ENCODE measurements at places on chromosomes 5 and 9.
A peak's percentile ranks its signal among the peaks of the same experiment; 100 is the strongest.

- DNase-seq = no peak
Observed at GRCh38 chr5:1789834-1790471, 9.7 kb downstream of the MRPL36 start.

GRCh38 chr9:93864032-93864431 lies 91.1 kb downstream of the BARX1 start:
- DNase-seq = peak; percentile 36

DNA sequence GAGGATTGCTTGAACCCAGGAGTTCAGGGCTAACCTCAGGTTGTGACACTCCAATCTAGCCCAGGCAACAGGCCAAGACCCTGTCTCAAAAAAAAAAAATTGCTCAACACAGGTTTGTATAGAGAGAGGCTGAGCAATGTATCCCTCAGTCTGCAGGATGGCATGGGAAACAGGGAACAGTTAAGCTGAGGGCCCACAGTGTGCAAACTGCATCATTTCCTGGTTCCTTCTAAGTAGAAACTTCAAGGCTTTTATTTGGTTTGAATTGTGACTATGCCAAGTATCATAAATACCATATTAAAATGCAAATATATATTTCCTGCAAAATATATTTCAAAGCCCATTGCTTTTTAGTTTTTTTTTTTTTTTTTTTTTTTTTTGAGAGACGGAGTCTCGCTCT lies 13.7 kb upstream of the ROPN1L start:
- no peak for DNase-seq

DNA sequence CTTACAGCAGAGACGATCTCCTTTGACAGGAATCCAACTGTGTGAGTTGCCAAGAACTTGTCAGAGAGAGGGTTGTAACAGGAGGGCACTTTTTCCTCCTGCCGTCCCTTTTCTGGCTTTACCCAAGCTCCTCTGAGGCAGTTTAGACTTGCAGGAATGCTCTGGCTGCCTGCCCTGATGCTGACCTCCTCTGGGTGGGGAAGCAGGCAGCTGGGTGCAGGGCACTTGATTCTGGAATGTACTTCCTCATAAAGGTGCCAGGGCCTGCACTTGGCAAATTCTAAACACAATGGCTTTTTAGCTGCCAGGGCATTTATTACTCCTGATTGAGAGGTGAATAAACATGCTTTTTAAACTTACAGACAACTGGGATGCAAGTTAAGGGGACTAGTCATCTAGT lies 190.4 kb downstream of the EPB41L4A start:
- peak; percentile 3 for DNase-seq

DNA sequence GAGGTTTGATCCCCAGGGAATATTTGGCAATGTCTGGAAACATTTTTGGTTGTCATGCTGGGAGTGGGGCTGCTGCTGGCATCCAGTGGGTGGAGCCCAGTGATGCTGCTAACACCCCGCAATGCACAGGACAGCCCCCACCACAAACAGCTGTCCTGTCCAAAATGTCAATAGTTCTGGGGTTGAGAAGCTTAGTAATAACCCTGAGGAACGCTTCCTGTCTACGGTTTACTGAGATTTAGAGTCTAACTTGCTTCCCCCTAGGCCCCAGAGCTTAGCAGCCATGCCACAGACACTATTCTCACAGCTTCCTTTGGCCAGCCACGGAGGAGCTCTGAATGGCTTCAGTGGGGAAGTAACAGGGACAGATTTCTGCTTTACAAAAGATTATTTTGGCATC lies 66.5 kb downstream of the MSX2 start:
- no peak for DNase-seq

DNA sequence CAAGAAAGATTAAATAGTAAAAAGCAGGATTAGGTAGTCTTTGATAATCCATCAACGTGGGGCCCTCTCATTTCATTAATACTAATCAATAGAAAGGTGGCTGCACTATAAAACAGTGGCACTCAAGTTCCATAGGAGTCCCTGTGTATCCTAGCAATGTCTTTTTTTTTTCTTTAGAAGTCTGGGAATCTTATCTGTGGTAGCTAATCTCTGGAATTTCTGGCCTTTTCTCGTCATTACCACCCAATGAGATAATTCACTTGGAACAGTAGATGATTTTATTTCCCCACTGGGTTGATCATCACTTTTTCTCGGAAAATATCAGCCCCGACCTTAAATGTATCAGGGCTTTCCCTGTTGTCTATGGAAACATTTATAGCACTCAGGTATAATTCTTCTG lies 86.8 kb upstream of the CDH6 start:
- no peak for DNase-seq

DNA sequence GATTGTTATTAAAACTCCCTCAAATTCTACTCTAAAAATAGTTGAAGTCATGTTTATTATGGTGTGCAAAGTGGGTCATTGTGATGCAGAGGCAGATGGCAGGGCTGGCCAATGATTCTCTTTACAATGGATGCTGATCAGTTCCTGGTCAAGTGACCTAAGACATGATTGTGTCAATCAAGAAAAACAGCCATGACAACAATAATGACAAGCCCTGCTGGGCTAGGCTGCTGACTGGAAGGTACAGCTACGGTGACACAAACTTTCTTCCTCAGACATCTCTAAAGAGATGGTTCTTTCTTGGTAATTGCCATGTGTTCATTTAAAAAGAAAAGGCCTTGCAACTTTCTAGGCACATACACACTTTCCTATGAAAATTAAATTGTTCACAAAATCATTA lies 3.6 kb downstream of the SLC24A2 start:
- DNase-seq = no peak

DNA sequence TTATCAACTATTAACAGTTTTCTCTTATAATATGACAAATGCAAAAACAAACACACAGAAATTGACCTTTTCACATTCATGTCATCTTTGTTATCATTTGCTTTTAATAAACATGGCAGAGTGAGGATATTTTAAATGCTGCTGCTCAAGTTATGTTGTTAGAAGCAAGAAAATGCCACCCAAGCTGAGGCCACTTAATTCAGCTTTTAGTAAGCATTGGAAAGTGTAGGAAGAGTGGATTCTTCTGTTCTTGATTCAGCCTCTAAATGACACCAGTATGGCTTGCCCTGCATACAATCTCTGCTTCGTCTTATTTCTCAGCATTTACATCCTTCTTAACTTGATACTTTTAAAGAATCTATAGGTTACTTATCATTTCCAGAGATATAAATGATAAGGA lies 420.4 kb upstream of the POU5F2 start:
- DNase-seq = no peak

GRCh38 chr9:115694991-115695390 lies 458.6 kb upstream of the PAPPA start:
- DNase-seq = no peak

GRCh38 chr9:2413160-2413805 lies 208.3 kb upstream of the VLDLR start:
- no peak for DNase-seq

- DNase-seq = no peak
Observed at GRCh38 chr9:116646661-116647514, 40.2 kb upstream of the TRIM32 start.

DNA sequence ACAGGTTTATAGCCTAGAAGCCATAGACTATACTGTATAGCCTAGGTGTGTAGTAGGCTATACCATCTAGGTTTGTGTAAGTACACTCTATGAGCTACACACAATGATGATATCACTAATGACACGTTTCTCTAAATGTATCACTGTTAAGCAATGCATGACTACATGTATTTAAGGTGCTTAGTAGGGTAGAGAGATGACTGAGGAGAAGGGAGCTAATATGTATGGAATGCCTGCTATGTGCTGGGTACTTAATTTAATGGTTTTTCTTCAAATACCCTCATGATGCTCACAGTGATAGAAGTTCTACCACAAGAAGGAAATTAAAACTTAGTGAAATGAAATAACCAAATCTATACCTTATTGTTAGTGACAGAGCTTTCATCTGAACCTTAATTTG lies 1785.5 kb downstream of the EFNA5 start:
- DNase-seq = no peak

GRCh38 chr9:79195879-79196278 lies 375.9 kb upstream of the TLE4 start:
- DNase-seq = peak; percentile 71

GRCh38 chr9:89542401-89543021 lies 44.6 kb upstream of the SEMA4D start:
- DNase-seq = no peak

DNA sequence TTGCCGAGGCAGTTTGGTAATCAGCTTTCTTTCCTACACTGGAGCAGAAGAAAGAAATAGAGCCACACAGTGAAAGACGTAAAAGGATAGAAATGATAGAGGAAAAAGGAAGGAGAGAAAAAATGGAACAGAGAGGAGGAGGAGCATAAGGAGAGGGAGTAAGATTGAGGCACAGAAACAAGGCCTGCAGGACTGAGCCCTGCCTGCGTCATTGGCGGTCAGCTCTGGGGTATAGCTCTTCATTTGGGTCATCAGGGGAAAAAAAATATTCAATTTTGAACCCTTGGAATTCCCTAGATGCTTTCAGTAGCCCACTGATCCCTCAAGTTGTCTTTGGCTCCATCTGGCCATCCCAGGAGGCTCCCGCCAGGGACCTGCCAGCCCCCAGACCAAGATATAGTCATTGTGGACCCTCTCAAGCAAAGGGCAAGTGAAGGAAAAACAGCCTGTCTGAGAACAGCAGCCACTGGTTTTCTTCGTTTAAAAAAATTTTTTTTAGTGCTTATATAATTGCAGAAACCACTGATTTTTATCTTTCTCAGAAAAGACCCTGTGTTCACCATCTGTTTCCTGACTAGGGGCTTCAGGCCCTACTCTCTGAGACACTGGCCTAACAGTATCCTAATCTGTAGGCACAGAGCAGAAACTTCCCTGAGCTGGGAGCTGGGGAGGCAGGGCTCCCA lies 31.3 kb upstream of the MATR3 start:
- DNase-seq = no peak

DNA sequence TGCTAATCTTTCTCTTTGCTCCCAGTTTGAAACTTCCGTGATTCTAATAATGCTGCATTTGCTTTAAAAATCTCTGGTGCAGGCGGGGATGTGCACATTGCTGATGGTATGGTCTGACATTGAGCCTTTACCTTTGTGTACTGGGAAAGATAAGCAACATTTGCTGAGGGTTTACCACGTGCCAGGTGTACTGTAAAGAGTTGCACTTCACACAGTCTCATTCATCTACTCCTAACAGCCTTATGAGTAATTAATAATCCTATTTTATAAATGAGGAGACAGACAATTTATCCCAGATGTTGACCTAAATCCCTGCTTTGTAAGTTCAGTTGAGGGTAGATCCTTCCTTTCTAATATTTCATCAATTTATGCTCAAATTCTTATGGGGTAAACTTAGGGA lies 726 bp upstream of the ADGRV1 start:
- no peak for DNase-seq

DNA sequence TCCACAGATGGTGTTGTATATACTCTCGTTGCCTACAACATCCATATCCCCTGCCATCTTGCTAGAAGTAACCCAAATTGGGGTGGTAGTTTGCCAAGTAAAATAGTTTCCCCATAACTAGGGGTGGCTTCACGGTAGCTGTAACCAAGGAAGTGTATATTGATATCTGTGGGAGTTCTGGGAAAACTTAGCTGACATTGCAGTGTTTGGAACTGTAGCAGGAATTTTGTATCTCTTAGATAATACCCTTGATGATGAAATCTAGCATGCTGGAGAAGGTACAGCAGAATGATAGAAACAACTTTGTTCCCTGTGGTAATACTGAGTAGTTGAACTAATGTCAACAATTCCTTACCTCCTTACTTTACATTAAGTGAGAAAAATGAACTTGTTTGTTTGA lies 29.8 kb downstream of the FBXL7 start:
- no peak for DNase-seq

- no peak for DNase-seq
Observed at GRCh38 chr5:88895681-88896501, 12.9 kb upstream of the MEF2C start.

DNA sequence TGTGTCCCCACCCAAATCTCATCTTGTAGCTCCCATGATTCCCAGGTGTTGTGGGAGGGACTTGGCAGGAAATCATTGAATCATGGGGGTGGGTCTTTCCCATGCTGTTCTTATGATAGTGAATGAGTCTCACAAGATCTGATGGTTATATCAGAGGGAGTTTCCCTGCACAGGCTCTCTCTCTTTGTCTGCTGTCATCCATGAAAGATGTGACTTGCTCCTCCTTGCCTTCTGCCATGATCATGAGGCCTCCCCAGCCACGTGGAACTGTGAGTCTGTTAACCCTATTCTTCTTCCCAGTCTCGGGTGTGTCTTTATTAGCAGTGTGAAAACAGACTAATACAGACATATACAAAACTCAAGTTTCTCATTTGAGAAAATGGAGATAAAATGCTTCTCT lies 139.3 kb downstream of the FBXL7 start:
- no peak for DNase-seq

Data from AG09319 (cell line).